DMS 273 treated with DMSO at 0.1 percent for 48 hours (cell line): ENCODE measurements at places on chromosomes 11 and 22.

DNA sequence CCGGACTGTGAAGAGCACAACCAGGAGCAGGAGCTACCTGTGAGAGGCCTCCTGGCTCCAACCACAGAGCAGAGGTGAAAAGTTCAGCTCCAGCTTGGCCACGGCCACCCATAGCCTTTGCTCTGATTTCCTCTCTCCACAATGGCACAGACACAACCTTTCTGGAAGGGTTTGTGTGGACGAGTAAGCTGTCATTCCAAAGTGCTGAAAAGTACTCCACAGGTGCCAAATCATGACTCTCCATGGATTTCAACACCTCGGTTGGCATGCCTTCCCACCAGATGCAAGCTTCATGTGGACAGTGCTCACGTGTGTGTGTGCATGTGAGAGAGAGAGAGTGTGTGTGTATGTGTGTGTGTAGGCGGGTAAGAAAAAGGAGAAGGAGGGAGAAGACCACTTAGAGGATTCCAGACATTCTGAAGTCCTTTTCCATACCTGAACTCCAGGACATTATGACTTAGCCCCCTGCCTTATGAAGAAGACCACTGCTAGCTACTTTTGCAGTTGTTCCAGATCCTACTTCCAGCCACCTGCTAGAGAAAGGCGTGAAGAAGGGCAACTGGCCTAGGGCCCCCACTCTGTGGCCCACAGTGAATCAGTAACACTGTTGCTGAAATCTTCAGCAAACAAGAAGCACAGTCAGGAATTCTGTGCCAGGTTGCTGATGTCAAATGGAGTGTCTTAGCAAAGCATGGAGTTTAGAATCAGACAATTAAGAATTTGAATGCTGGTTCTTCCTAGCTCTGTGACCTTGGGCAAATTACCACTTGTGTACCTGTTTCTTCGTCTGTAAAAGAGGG lies 13.9 kb upstream of the NAV2 start:
- no peak for DNase-seq

DNA sequence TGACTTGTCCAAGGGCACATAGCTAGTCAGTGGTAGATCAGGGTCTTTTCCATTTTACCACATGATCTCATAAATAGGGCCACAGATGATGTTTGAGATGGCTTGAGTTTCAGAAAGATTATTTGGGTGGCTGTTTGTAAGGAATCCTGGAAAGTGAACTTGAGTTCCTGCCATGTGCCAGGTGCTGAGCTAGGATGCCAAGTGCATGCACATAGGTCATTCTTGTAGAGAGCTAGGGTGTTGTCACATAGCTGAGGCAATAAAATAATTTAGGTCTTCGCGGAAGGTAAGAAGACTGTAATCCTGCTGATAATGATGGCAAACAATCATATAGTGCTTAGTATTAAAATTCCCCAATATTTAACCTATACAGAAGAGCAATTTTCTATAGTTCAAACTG lies 1162.6 kb upstream of the TENM4 start:
- DNase-seq = no peak

- no peak for DNase-seq
Measured at GRCh38 chr22:42297778-42298177, 27.3 kb upstream of the TCF20 start.

DNA sequence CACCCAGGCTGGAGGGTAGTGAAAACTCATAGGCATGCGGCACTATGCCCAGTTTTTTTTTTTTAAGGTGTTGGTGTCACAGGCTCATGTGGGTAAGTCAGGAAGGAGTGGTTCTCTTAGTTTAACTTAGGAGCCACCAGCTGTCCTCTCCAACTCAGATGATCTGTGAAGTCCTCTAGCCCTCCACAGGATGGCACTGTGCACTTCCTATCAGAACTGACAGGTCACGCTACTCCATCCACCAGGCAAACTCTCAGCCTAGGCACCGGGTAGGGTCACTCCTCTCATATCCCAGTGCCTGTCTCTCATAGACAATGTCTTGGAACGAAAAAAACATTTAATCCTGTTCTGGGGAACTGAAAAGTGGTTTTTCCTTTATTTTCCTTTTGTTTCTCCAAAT lies 16.5 kb downstream of the NAP1L4 start:
- no peak for DNase-seq

DNA sequence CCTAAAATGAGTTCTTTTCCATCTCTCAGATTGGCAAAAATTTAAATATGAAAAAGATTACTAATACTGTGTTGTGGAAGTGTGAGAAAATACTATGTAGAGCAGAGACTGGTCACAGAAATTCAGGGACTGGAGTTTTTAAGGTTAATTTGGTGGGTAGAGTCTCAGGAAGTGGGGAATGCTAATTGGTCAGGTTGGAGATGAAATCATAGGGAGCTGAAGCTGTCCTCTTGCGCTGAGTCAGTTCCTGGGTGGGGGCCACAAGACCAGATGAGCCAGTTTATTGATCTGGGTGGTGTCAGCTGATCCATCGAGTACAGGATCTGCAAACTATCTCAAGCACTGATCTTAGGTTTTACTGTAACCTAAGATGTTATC lies 29.4 kb upstream of the TMEM86A start:
- DNase-seq = no peak

GRCh38 chr22:23415490-23415851 lies 164.6 kb downstream of the IGLL1 start:
- DNase-seq = no peak

DNA sequence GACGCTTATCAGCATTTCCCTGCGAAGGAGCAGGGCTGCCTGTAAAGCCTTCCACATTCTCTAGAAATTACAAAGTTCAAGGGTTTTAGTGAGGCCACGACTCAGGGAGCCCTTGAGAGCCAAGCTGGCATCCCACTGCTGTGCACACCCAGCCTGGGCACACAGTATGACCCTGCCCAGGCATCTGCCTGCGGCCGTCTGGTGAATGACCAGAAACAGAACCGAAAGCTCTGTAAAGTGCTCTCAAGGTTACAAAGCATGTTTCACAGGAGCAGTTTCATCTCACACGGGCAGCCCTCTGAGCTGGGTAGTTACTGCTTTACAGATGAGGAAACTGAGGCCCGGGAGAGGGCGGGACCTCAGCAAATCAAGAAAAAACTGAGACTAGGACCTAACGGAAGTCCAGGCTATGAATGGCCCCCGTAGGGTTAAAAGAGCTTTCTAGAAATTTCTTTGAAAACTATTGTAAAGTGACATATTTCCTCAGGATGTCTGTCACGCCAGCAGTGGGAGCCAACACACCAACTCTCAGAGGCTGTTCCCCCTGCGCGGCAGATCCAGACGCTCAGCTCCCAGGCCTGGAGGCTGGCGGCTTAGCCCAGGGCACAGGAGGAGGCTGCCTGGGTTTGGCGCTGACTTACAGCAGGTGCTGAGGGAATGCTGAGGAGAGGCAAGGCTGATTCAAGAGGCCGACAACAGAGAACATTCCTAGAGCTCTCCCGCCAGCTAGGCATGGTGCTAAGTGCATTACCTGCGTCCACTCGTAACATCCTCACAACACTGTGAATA lies 7.7 kb upstream of the TCF20 start:
- no peak for DNase-seq

GRCh38 chr11:92886243-92886905 lies 83.1 kb upstream of the MTNR1B start:
- DNase-seq = peak; percentile 22

DNA sequence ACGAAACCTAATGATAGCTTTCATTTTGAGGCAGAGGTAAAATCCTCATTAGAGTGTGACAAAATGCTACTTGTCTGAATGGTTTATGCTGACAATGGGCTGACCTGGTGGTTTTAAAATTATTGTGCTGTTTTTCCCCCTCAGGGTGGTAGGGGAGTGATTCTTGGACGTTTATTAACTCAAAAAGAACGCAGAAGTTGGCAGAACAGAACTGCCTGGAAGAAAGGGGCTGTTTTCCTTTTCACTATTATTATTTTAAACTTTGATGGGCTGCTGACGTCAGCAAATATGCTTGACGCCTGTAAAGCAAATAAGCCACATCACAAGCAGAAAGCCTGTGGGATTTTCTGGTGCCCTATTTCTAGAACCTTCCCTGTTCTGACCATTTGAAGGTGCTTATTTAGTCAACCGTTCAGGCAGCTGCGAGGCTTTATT lies 4.0 kb downstream of the RASSF10 start:
- no peak for DNase-seq

DNA sequence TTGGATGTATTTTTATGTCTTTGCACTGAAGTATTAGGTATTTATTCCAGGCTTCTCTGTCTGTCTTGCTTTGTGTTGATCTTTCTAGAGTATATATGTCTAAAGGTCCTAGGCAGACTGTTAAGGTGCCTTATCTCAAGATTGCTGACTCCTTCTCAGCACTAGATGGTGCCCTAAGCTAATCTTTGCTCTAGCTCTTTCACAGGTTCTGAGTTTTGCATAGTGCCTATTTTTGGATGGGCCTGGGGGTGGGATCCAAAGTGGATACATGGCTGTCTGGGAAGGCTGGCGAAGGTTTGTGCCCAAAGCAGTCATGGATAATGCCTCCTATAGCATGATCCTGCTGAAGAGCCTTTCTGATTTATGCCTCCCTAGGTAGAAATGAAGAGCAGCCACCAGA lies 154.9 kb downstream of the TRPC6 start:
- DNase-seq = no peak

- no peak for DNase-seq
Measured at GRCh38 chr22:24087071-24087795, 76.1 kb downstream of the CABIN1 start.
